ENCODE measurements at places on chromosomes 3 and 15.

DNA sequence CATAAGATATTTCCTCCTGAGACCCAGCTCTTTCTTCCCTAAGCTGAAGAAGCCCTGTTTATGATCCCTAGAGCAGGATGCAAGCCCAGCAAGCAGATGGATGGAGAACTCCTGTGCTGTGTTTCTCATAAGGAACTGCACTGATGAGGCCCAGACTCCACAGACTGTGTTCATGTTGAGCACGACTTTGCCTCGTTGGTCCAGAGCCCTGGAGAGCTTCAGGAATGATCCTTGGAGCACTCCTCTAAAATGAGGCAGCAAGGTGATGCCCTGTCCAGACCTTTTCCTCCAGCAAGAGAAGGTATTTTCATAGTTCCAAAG is 83.8 kb downstream of the MYLK start:
- no peak for DNase-seq

DNA sequence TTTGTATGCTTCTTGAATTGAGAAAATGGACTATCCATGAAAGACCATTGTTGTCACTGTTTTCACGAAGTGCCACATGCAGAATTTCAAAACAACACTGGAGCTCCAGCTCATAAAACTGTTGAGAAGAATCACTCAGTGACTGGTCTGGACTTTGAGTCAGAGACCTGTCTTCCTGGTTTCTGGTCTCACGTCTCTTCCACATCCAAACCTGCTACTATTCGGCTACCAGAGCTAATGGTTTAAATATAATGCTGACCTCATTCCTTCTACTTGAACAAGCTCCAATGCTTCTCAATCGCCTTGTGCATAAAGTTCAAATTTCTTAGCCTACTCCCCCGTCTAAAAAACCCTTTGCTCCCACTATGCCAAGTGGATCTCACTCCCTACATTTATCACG is 227.9 kb upstream of the NR2F2 start:
- DNase-seq = no peak

- DNase-seq = no peak
These were observed 57.5 kb downstream of the LPP start for GRCh38 chr3:188211476-188211875.

DNA sequence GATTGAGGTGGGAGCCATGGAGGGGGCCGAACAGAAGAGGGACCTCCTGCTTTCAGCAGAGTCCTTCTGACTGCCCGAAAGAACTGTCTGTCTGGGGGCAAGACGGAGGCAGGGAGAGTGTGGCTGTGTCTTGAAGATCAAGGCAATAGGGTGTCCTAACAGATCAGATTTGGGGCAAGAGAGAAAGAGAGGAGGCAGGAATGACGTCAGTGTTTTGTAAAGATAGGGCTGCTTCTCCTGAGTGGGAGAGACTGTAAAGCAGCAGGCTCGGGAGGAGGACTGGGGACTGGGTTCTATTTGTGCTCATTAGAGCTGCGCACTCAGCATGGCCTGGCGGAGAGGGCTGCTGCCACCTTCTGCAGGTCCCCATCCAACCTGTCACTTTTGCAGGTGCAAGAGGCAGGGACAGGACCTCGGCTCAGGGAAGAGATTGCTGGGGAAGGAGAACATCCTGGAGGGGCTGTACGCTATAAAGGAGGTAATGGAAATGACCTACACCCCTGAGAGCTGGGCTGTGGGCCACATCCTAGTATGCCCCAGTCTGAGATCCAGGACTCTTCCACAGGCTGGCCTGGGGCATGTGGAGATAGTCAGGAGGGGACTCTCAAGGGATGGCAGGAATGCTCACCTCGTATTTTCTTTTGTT is 29.0 kb upstream of the FGD5 start:
- no peak for DNase-seq

DNA sequence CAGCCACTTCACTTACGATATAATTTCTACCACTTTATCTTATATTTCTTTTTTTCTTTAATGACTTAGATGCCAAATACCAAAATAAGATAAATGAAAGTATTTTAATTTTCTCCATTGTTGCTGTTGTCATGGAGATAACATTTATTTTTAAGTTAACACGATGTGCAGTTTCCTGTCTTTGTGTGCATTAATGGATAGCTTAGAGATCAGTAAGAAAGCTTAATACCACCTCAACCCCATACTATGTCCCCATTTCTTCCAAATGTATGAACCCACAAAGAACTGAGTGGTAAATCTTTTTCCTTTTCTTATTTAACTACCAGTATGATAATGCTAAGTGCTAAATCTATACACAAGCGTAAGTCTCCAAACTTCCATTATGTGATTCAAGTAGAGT is 17.1 kb downstream of the PCNP start:
- DNase-seq = no peak

DNA sequence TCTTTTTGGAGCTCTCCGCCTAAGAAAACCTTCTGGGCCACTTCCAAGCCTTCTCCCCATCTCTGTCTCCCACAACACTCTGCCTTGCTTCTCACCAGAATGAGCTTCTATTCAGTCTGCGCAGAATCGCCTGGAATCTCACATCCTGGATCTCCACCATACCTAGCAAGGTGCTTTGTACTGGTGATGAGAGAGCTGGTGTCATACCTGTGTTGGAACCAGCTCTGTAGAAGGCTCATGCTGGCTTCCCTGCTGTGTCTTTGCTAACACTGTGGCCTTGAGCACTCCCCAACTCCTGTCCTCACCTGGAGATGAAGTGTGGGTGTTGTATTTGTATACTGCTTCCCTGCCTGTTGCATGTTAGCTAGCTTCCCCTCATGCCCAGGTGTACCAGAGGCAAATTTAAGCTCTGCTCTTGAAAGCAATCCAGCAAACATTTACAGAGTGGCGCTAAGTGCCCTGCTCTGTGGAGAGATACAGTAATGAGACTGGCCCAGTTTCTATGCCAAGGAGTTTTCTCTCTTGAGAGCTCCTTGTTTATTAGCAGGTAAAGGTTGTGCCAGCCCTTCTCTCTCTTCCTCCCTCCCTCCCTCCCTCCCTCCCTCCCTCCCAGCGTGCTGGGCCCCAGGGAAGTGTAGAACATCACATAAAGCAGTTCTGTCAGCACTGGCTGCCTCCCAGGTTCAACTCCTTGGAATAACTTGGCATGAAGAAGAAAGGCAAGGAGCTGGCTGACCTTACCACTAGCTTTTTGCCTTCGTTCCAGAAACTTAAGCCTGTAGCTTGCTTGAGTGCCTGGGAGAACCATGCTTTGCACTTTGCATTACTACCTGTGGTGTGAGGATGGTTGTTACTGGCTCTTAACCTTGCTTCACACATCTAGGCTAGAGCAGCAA is 54.9 kb downstream of the TRIM71 start:
- no peak for DNase-seq
